ENCODE measurements at places on chromosomes 4 and X.

- DNase-seq, result no peak
Measured at GRCh38 chrX:151167791-151168345, 8.5 kb upstream of the GPR50 start.

- no peak for DNase-seq
Measured at GRCh38 chrX:13778916-13779315, 38.0 kb downstream of the GPM6B start.

DNA sequence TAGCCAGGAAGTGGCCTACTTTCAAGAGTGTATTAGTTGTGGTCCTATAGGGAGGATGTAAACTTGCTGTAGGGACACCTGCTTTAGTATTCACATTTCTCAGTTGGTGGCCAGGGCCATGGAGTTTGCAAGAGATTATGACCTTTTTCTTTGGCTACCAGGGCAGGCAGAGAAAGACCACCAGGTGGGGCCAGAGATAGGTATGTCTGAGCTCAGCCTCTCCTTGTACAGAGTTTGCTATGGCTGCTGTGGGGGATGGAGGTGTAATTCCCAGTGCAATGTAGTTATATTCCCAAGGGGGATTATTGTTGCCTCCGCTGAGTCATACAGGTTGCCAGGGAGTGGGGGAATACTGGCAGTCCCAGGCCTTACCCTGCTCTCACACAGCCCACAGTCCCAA is 26.3 kb upstream of the DACH2 start:
- DNase-seq, result no peak

- no peak for DNase-seq
Measured at GRCh38 chr4:78612398-78613178, 61.0 kb downstream of the ANXA3 start.

- no peak for DNase-seq
Measured at GRCh38 chrX:106005684-106006083, 32.8 kb downstream of the SERPINA7 start.

DNA sequence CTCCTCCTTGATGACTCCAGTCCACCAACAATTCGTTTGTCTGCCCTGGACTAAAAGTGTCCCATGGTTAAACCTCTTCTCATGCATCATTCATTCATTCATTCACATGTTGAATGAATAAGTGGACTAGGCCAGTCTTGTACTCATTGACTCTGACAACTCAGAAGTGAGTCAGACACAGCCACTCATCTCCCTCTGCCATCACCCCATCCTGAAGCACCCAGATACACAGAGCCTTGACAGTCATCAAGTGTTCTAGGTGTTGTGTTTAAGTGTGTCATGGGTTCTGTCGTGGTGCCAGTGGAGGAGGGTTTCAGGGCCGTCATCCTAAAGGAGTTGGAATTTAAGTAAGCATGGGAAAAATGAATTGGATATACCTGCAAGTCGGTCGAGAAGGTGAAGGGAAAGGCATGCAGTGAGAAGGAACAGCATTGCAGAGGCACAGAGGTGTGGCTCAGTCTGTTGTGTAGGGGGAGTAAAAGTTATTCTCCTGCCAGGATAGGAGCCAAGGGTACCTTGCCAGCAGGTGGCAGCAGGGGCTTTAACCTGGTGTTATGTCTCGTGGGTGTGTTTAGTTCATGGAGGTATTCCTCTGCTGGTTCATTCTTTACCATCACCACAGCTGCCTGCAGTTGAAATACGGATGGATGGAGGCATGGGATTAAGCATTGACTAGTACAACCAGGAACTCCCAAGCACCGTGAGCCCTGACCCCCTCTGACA is 18.3 kb downstream of the MAGED2 start:
- no peak for DNase-seq

- DNase-seq, result no peak
Measured at GRCh38 chrX:101260435-101260834, 30.7 kb downstream of the TAF7L start.

DNA sequence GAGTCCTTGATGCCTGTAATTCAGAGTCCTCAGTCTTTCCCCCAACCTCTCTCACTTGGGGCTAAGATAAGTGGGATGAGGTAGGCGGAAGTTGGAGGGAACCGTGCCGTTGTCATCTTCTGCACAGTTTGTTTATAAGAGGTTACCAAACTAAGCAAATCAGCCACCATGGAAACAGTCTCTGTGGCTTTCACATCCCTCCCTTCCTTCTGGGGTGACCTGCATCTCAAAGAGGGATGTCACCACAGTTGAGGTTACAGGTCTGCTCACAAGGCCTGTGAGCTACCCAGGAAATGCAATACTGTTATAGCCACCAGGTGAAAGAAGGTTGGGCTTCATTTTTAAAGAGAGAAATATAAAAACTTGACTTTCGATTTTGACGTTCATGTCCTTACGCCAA is 26.3 kb downstream of the RTL5 start:
- DNase-seq, result no peak

- no peak for DNase-seq
Measured at GRCh38 chrX:55754861-55755294, 37.3 kb downstream of the RRAGB start.

DNA sequence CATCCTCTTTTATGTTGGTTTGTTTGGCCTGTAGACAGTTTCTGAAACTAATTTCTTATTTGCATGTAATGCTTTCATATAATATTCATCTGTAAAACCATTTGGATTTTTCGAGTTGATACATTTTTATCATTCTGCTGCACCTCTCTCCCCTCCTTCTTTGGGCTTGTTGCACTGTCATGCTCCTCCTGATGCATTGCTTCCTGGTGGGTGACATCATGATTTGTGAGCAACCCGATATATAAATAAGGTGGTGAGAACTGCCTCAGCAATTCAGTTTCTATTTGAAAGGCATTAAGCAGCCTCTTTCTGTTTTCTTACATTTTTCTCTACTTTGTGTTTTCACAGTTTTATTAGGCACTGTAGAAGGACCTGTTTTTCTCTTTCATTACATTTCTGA is 515.7 kb downstream of the RPA4 start:
- no peak for DNase-seq

Measured in Right ventricle myocardium superior (tissue), 1 donor.